ENCODE measurements at places on chromosomes 11 and 22. TPM values are rescaled to one million over a fixed set of nuclear protein-coding genes. Genes with fewer than 3 reads are reported as not detected.

CD6 gene
- not detected for total RNA-seq

APOL4 gene
- total RNA-seq: not detected

OR52E6 gene
- total RNA-seq: not detected

MPPED2 gene
- total RNA-seq: not detected

DTX4 gene
- total RNA-seq: 0.21 TPM

All from A172 (cell line).